ENCODE measurements at places on chromosomes 12 and 14.

DNA sequence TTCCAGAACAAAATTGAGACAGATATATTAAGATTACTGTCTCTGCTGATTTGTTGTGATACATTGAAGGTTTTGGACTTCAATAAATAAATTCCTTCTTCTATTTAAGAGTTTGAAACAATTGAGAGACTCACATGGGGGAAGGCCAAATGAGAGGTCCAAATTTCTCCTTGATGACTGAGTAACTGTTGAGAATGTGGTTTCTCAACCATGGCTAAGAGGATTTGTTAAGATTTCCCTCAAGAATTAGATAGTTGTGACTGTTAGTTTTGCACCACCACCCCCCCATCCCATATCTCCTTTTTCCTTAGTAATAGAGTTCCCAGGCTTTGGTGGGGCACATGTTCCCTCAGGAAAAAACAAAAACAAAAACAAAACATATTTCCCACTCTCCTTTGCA, 47.7 kb upstream of the IGF1 start:
- no peak for DNase-seq

- no peak for DNase-seq
Observed at GRCh38 chr12:111428081-111428727, 22.5 kb downstream of the SH2B3 start.

DNA sequence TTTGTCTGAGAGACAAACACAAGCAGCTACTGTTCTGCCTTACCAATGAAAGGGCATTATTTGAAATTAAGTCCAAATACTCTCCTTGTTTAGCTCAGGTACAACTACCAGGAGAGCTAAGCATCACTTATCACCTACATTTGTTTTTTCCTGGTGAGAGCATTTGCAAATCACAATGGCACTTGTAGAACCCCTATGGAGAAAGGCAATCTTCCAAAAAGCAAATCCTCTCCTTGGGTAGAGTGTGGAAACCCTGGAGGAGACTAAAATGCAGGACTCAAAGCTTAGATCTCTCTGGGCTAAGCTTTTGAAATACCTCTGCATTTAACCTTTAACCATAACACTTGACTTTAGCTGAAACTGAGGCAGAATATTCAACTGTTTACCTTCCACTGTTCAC, 20.8 kb downstream of the GTSF1 start:
- DNase-seq: no peak

GRCh38 chr14:28946267-28946666, 179.7 kb downstream of the FOXG1 start:
- DNase-seq: no peak

DNA sequence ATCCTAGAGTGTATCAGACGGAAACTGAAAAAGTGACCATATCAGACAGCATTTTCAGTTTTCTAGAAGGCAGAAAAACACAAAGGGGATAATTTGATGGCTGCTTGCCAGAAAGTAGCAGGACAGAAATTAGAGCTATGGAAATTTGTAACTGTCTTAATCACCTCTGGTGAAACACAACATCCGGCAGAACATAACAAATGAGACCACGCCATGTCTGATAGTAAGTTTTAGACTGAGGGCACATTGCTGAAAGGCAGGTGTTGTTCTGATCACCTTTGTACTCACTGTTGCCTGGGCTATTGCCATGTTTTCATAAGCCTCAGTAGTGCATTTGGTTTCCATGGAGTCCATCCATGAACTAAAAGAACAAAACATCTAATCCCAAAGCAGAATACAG, 290.3 kb downstream of the PAWR start:
- no peak for DNase-seq

DNA sequence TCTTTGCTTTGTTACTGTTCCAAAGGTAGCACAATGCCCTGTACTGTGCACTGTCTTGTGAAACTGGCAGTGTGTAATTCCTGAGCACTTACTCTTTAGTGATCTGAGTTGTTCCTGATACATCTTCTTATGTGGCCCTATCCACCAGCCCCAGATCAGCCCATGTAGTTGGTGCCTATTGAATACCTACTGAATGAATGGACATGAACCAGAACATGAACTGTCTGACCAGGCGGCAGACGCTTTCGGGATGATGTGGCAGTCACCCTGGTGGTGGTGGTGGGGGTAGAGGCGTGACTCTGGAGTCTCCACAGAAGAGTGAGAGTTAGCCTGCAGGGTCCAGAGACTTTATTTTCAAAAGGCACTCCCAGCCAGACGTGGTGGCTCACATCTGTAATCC, 46.6 kb upstream of the PAPOLA start:
- DNase-seq: no peak

- DNase-seq: no peak
Observed at GRCh38 chr14:90639641-90640040, 176.6 kb downstream of the TTC7B start.

DNA sequence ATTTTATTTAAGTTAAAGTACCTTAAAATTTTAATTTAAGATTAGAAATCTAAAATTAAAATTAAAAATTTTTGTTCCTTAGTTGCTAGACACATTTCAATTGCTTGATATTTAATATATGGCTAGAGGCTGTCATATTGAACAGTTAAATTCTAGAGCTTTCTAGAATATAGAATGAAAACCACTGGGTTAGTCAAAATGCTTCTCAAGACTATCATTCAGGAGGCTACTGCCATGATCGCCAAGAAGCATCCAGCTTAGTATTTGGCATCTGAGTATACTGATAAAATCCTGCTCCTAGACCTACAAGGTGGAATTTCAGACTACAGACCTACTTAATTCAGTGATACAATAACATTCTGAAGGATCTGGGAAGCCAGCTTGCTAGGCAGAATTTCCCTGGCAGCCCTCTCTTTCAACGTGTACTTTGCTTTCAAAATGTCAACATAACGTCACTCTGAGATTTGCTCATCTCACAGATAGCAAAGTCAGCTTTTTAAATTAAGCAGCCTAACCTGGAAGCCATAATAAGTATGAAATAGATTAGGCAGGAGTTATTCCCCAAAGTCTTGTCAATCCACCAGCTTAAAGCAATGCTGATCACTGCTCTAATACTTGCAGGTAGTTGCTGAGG, 525.8 kb downstream of the FSCB start:
- no peak for DNase-seq

DNA sequence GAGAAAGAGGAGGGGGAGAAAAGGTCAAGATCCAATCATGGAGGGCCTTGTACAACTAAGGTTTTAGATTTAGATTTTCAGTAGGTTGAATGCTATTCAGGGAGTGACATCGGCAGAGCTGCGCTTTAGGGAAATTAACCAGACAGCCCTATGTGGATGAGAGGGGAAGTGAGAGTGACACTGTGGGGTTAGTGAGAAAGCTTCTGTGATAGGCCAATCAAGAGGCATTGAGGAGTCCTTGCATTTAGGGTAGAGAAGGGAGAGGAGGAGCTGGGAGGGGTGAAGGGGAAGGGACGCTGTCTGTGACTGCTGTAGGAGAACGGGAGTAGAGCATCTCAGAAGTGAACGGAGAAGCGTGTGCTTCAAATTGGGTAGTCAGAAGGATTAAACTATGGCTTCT, 3.4 kb downstream of the HSD17B6 start:
- DNase-seq: no peak

DNA sequence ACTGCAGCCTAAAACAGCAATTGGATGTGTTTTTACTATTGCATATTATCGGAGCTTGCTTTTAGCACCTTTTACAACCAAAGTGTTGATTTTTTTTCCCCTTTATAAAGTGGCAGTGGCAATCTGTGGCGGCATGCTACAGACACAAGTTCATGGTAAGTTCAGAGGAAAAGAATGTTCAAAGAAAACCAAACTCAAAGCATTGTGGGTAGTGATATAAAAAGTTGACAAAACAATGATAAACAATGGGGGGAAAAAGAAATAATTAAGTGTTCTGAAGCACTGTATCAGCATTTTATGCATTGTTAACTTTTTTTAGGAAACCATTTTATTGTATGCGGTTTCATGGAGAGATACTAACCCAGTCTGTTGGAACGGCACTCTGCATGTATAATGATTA, 492.0 kb upstream of the SOX5 start:
- DNase-seq: no peak

DNA sequence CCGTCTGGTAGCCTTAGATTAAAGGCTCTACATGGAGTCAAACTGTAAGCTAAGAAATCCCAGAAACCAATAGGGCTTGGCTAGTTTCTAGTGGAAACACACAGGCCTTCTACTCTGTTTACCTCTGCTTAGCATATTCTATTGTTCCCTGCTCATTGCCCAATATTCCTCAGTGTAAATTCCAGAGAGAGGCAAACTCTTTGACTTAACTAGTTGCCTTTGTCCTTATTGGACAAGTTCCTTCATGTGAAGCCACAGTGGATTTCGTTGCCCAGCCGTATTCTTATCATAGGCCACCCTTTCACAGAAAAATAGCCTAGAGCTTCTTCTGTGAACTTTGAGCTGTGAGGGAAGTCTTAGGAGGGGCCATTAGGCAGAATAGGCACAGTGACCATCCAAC, 186.1 kb downstream of the PLCZ1 start:
- no peak for DNase-seq

DNA sequence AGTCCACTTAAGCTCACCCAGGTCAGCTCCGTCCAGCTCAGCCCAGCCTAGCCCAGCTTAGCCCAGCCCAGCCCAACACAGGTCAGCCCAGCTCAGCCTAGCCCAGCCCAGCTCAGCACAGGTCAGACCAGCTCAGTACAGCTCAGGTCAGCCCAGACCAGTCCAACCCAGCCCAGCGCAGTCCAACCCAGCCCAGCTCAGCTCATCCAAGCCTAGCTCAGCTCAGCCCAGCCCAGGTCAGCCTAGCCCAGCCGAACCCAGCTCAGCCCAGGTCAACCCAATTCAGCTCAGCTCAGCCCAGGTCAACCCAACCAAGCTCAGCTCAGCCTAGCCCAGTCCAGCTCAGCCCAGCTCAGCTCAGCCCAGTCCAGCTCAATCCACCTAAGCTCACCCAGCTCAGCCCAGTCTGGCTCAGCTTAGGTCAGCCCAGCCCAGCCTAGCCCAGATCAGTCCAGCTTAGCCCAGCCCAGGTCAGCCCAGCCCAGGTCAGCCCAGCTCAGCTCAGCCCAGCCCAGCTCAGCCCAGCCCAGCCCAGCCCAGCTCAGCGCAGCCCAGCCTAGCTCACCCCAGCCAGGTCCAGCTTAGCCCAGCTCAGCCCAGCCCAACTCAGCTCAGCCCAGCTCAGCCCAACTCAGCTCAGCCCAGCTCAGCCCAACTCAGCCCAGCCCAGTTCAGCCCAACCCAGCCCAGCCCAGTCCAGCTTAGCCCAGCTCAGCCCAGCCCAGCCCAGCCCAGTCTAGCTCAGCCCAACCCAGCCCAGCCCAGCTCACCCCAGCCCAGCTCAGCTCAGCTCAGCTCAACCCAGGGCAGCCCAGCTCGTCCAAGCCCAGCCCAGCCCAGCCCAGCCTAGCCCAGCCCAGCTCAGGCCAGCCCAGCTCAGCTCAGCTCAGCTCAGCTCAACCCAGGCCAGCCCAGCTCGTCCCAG, 184.0 kb downstream of the TMEM121 start:
- DNase-seq: no peak

DNA sequence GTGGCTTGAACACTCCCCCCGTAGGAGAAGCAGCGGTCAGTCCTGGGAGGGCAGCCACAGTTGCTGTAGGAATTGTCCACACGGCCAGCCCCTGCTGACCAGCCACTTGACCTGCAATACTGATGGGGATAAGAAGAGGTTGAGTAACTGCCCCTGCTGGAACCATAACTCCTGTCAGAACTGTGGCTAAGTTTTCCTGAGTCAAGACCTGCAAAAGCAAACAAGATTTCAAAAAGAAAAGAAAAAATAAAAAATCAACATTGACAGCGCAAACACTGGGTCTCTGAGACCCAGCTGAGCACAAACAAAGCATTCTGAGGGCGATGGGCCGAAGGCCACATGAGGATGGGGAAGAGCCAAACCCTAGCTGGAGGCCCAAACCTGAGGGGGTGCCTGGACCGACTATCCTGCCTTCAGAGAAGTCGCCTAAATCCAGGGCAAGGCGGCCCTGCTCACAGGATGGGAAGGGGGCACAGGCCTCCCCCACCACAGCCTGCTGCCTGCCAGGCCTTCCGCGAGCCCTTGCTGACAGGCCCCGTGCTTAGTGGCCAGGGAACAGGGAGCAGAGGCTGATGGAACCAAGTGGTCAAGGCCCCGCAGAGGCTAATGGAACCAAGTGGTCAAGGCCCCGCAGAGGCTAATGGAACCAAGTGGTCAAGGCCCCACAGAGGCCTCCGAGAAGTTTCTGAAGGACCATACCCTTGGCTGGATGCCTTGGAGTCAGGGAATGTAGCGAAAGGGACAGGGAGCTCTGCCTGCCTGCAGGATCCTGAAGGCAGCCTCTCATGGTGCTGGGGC, 19.1 kb downstream of the POU6F1 start:
- no peak for DNase-seq

- DNase-seq: no peak
Observed at GRCh38 chr14:55713486-55713885, 133.5 kb downstream of the KTN1 start.

- DNase-seq: no peak
Observed at GRCh38 chr14:72928872-72929271, 2.6 kb downstream of the DCAF4 start.

GRCh38 chr12:32277774-32278173, 121.6 kb upstream of the FGD4 start:
- DNase-seq: no peak

DNA sequence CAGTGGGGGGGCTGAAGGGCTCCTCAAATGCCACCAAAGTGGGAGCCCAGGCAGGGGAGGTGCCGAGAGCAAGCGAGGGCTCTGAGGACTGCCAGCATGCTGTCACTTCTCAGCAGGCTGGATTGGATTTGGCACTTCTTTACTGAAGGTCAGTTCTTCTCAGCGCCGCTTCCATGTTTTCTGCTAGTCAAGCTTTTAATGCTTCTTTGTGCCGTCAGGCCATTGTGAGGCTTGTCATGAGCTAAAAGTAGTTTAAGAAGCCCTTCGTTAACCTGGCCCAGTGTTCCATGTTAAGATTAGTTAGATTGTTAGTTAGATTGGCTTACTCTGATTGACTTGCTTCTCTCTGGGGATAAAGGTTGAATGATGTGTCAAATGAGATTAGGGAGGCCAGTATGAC, 13.4 kb downstream of the GABARAPL1 start:
- DNase-seq: no peak

DNA sequence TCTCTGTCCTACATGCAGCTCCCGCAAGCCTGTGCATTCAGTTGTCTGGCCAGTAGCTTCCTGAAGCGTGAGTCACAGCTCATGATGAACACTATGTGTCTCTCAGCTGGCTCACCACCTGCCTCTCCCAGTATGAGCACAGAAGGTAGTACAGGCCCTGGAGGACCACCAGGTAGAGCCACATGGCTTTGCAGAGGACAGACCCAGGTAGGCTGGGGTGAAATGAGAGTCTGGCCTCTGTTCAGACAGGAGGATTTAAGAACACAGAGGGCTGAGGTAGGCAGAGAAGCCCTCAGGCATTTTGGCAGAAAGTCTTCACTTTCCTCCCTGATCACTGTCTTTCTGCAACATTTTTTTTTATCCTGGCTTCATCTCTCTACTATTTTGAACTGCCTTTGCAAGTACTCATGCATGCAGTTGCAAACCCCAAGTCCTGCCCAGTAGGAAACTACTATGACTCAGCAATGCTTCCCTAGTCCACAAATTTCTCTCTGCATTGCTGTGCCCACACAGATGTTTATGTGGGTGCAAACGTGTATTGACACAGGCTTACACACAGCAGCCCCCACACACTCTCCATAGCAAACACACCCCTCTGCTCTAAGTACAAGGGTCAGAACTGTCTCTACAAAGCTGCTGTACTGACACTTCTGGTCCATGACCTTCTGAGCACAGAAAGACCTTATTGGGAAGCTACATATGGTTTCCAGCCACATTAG, 7.2 kb upstream of the SDR9C7 start:
- no peak for DNase-seq
